Mesendoderm (in vitro differentiated cells): ENCODE measurements at places on chromosomes 16 and 17.

DNA sequence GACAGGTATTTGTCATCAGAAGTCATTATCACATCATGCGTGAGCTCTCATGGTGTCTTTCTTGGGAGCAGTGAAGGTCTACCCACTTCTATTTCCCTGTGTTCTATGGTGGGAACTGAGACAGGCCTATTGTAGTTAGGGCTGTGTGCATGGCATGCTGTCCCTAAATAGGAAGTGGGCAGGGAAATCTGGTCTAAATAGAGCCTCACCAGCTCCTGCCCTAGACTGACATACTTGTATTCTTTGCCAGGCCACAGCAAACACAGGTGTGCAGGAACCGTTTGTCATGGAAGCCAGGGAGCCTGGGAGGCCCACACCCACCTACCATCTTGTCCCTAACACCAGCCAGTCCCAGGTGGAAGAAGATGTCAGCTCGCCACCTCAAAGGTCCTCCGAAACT lies 10.1 kb downstream of the SLC7A6 start:
- no peak overlapping the region for H3K27ac ChIP-seq
- no peaks in the 10 kb centered on the region for H3K27me3 ChIP-seq
- DNase-seq = no peak
- H3K36me3 ChIP-seq = peaks cover 6% of the 10 kb centered on the region
- H3K4me1 ChIP-seq = peaks cover 3% of the 10 kb centered on the region
- no peak overlapping the region for H3K4me3 ChIP-seq

- H3K27ac ChIP-seq = no peak overlapping the region
- H3K4me3 ChIP-seq = no peak overlapping the region
- H3K4me1 ChIP-seq = no peaks in the 10 kb centered on the region
Measured at GRCh38 chr17:65029605-65030336, 26.8 kb downstream of the GNA13 start.

DNA sequence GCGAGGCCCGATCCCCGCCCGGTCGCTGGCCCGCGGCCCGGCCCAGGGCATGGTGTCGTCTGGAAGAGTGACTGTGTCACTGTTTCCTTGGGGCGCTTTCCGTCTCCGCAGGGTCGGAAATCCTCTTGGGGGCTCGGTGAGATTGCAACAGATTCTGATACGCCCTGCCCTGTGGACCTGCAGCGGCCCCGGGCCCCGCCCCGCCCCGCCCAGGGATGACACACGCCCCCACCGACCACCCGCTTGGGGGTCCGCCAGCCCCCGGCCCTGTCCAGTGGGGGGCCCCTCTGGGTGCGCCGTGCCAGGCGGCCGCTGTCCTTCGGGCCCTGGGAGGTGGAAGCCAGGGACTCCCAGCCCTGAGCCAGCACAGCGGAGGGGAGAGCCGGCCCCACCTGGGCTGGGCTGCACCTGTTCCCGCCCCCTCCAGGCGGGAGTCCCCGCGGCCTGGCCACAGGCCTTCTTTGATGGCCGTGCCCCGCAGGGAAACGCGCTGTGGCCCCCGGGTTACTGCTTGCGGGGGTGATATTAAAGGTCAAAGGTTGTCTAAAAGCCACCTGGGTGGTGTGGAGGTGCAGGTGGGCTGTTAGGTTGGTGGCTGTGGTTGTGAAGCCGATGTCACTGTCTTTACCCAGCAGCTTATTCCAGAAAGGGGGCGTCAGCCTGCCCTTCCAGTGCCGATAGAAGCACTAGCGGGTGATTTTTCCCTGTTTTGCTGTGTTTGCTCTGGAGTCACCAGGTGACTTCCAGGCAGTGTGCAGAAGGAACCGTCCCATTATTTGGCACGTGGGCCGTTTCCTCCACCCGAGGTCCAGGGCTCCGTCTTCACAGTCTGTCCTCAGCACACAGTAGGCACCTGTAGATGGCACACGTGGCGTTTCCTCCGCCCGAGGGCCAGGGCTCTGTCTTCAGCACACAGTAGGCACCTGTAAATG lies 752 bp downstream of the TBC1D24 start:
- no peaks in the 10 kb centered on the region for H3K4me1 ChIP-seq
- H3K36me3 ChIP-seq = no peaks in the 10 kb centered on the region
- H3K4me3 ChIP-seq = peak overlapping the region; percentile 58
- DNase-seq = peak; percentile 29

GRCh38 chr17:42252597-42253550 lies 23.3 kb downstream of the STAT5B start:
- no peaks in the 10 kb centered on the region for H3K36me3 ChIP-seq
- no peak overlapping the region for H3K4me3 ChIP-seq
- H3K27ac ChIP-seq = no peak overlapping the region
- H3K27me3 ChIP-seq = no peaks in the 10 kb centered on the region
- no peaks in the 10 kb centered on the region for H3K4me1 ChIP-seq
- no peak for DNase-seq

- no peak for DNase-seq
- H3K4me3 ChIP-seq = no peak overlapping the region
- H3K4me1 ChIP-seq = no peaks in the 10 kb centered on the region
- H3K36me3 ChIP-seq = peaks cover 5% of the 10 kb centered on the region
- no peaks in the 10 kb centered on the region for H3K27me3 ChIP-seq
- no peak overlapping the region for H3K27ac ChIP-seq
Measured at GRCh38 chr16:5077304-5077703, 5.7 kb downstream of the ALG1 start.

DNA sequence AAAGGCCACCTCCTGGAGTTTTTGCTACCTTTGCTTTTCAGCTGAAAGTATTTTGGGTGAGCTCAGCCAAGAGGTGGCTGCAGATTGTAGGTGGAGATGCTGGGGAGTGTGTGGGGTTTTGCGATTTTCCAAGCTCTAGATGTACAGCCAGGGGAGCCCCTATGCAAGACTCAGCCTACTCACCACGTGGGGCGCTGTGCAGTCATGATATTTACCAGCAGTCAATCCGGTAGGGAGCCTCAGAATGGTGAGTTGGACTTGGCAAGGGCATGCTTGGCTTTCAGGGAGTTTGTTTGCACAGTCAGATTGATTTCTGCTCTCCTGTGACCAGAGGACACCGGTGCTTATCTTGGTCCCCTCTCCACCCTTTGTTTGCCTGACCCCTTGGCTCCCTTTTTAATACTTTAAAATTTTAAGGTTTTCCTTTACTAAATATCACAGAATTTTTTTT lies 175.3 kb downstream of the UTP18 start:
- H3K4me3 ChIP-seq = no peak overlapping the region
- H3K27me3 ChIP-seq = no peaks in the 10 kb centered on the region
- DNase-seq = peak; percentile 73
- H3K36me3 ChIP-seq = no peaks in the 10 kb centered on the region
- no peaks in the 10 kb centered on the region for H3K4me1 ChIP-seq

GRCh38 chr17:1590029-1590746 lies 27.6 kb upstream of the PITPNA start:
- peak; percentile 98 for DNase-seq
- peaks cover 5% of the 10 kb centered on the region for H3K4me1 ChIP-seq
- no peak overlapping the region for H3K4me3 ChIP-seq
- H3K27me3 ChIP-seq = no peaks in the 10 kb centered on the region
- H3K36me3 ChIP-seq = no peaks in the 10 kb centered on the region

- H3K27me3 ChIP-seq = no peaks in the 10 kb centered on the region
- no peak for DNase-seq
- H3K4me3 ChIP-seq = no peak overlapping the region
- no peak overlapping the region for H3K27ac ChIP-seq
- no peaks in the 10 kb centered on the region for H3K4me1 ChIP-seq
- no peaks in the 10 kb centered on the region for H3K36me3 ChIP-seq
Measured at GRCh38 chr16:61681673-61682072, 354.6 kb downstream of the CDH8 start.

DNA sequence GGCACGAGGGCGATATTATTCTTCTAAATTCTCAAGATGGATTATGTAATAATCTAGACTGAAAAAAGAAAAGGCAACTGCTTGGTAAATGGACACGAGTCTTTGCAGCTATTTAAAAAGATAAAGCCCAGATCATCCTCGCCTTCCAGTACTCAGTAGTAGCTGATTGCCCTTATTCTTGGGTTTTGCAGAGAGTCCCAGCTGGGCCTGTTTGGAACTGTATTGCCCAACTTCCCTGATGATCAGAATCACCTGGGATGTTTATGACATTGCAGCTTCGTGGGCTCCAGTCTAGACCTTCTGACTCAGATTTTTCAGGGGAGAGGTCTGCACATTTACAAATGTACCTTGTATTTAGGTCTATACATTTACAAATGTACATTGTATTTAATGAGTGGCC lies 213.5 kb downstream of the RAB11FIP4 start:
- DNase-seq = no peak
- H3K27me3 ChIP-seq = no peaks in the 10 kb centered on the region
- no peak overlapping the region for H3K4me3 ChIP-seq
- H3K36me3 ChIP-seq = no peaks in the 10 kb centered on the region
- H3K27ac ChIP-seq = no peak overlapping the region

- no peak for DNase-seq
- H3K27me3 ChIP-seq = no peaks in the 10 kb centered on the region
- no peak overlapping the region for H3K27ac ChIP-seq
Measured at GRCh38 chr17:8726941-8727555, 17.6 kb downstream of the CCDC42 start.

- H3K4me1 ChIP-seq = no peaks in the 10 kb centered on the region
- H3K36me3 ChIP-seq = no peaks in the 10 kb centered on the region
- no peak overlapping the region for H3K4me3 ChIP-seq
- H3K27ac ChIP-seq = no peak overlapping the region
- no peak for DNase-seq
Measured at GRCh38 chr16:77531752-77532151, 96.9 kb upstream of the ADAMTS18 start.

- peaks cover 7% of the 10 kb centered on the region for H3K4me1 ChIP-seq
- peak; percentile 91 for DNase-seq
Measured at GRCh38 chr16:49441366-49441780, 67.8 kb downstream of the C16orf78 start.

GRCh38 chr17:51335006-51335590 lies 74.8 kb downstream of the UTP18 start:
- no peaks in the 10 kb centered on the region for H3K27me3 ChIP-seq
- no peak overlapping the region for H3K4me3 ChIP-seq
- no peak for DNase-seq
- H3K4me1 ChIP-seq = no peaks in the 10 kb centered on the region

DNA sequence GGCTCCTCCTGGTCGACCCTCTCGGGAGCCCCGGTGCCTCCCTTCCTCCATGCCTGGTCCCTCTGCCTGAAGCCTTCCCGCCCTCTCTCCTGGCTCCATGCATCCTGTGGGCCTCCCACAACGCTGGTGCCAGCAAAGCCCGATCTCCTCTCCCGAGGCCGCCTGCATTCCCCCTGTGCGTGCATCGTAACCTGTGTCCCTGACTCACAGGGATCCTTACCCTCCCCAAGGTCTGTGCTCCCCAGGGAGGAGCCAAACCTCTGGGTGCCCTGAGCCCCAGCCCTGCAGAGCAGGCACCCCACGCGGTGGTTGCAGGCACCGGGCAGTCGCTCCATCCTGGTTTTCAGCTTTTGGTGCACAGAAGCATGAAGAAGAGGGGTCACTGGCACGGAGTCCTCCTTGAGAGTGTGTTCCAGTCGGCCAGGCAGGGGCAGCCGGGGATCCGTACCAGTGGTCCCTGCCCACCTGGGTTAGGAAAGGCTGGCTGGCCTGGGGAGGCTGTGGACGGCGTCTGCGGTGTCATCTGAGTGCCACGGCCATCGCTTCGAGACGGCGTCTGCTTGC lies 1.8 kb upstream of the ENPP7 start:
- no peak for DNase-seq
- no peak overlapping the region for H3K4me3 ChIP-seq
- no peaks in the 10 kb centered on the region for H3K36me3 ChIP-seq
- no peaks in the 10 kb centered on the region for H3K4me1 ChIP-seq
- no peaks in the 10 kb centered on the region for H3K27me3 ChIP-seq
- H3K27ac ChIP-seq = no peak overlapping the region
